ENCODE measurements at places on chromosomes 16 and 17.

GRCh38 chr16:57113664-57114063 lies 21.3 kb downstream of the CPNE2 start:
- DNase-seq: no peak

DNA sequence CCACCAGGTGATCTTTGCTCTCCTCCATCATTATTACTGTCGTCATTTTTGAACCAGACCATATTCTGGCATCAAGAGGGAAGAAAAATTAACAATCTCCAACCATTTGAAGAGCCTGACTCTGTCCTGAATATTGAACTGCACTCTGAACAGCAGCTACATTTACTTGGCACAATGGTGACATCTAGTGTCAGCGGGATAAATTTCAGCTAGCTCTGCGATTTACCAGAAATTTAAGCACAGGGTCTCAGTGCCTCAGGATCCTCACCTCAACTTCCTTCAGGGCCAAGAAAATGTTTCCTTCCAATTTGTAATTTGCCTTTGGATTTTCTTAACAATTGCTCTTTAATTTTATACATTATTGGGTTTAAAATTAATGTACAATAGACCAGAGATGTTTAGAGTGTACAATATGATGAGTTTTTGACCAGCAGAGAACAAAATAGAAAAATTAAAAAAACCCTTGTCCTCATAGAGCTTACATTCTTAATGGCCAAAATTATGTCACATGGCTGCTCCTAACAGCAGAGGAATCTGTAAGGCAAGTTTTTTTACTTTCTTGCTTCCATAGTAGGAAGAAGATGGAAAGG lies 10.7 kb upstream of the ZNF19 start:
- no peak for DNase-seq

DNA sequence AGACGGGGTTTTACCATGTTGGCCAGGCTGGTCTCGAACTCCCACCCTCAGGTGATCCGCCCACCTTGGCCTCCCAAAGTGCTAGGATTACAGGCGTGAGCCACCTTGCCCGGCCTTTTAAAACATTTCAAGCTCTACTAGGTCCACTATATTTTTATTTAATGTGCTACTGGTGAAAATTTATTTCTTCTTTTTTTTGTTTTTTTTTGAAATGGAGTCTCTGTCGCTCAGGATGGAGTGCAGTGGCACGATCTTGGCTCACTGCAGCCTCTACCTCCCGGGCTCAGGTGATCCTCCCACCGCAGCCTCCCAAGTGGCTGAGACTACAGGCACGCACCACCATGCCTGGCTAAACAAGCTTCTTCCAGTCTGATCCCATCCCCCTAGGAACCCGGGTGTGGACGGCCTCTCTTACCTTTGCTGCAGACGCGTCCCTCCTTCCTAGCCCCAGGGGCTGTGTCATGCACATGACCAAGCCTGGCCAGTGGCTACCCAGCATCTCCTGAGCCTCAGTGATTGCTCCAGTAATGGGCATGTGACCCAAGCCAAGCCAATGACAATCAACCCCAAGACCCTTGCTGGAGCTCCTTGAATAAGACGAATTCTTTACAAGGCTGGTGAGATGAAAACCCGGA lies 40.1 kb upstream of the LITAF start:
- DNase-seq: no peak

DNA sequence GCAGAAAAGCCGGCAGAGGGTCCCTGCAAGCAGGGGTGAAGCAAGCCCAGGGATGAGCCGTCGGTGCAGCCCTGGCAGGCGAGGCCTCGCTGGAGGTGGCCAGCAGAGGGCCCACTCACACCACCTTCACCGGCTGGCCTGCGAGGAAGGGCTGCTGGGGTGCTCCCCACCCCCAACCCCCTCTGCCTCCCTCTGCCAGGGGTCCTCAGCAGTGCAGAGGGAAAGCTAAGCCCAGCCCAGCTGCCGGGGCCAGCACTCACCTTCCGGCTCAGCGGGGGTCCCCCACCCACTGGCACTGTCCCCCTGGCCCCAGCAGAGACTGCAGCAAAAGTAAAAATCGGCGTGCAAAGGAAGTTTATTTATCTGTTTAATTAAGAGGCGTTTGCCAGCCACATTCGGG lies 113.4 kb downstream of the ENGASE start:
- no peak for DNase-seq

DNA sequence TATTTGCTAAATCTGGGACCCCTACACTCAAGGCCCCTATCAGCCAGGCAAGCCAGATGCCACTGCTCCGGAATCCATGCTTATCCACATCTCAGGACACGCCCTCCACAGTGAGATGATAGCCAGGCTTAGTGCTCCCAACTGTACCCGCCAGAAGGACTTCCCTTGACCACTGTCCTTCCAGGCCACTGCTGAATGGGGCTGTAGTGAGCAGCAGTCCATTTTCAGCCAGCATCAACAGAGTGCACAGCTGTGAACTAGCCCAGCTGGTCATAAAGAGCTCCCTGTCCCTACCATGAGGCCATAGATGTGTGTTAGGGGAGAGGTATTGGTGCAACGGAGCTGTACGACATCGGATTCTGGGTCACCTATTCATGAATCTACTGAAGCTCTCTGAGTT lies 13.0 kb upstream of the MED9 start:
- no peak for DNase-seq

GRCh38 chr17:58487589-58488427 lies at the start of gene HSF5:
TSS of gene HSF5 (minus strand) at chr17:58488408. CDS start at chr17:58488274, 134 bp downstream.
- DNase-seq: no peak

GRCh38 chr17:41917192-41917591 lies 1.6 kb downstream of the ACLY start:
- no peak for DNase-seq

- no peak for DNase-seq
These were observed 53.4 kb upstream of the CBX4 start for GRCh38 chr17:79892457-79893241.

GRCh38 chr16:4957720-4958509 lies at the start of gene SEC14L5:
TSS of gene SEC14L5 (plus strand) at chr16:4958330. CDS start at chr16:4959324, 994 bp downstream.
- DNase-seq: peak; percentile 76

- DNase-seq: no peak
These were observed 2.6 kb downstream of the CACNA1H start for GRCh38 chr16:1155353-1156054.

DNA sequence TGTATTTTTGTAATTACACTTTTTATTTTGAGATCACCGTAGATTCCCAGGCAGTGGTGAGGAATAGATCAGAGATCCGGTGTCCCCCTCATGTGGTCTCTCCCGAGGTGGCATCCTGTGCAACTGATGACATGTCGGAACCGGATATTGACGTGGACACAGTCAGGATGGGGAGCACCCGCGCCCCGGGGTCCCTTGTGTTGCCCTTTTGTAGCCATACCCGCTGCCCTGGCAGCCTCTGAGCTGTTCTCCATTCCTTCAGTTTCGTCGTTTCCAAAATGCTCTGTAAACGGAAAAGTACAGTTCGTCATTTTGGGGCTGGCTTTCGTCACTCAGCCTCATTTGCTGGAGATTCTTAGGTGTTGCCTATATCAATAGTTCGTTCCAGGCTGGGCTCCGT lies 14.2 kb downstream of the JPH3 start:
- no peak for DNase-seq

- DNase-seq: no peak
These were observed 23.7 kb downstream of the SRL start for GRCh38 chr16:4218202-4218601.

Data from GF-D8 (cell line).